Panc1 (cell line): ENCODE measurements at places on chromosomes 16 and 17. TPM values are rescaled to one million over a fixed set of nuclear protein-coding genes. Genes with fewer than 3 reads are reported as not detected.

GRCh38 chr17:80859002-80859941 is 132.4 kb upstream of the CHMP6 start:
- no peak for DNase-seq

DNA sequence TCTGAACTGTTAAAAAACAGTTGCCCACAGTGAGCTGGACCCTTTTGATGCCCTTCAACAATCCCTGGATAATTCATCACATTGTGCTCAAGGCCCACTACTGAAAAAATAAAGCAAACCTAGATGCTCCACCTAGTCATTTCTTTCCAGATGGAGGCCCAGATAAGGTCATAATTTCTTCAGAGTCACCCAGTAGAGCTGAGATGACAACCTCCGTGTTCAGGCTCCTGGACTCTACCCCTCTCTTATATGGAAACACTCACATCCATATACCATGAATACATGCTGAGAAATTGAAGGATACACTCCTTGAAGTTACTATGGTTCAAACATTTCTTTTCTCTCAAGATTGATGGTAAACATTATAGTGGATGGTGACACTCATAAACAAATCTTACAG is 2.7 kb upstream of the ABCA3 start:
- DNase-seq: no peak

- no peak for DNase-seq
Measured at GRCh38 chr16:54116124-54116655, 170.4 kb downstream of the IRX3 start.

DNA sequence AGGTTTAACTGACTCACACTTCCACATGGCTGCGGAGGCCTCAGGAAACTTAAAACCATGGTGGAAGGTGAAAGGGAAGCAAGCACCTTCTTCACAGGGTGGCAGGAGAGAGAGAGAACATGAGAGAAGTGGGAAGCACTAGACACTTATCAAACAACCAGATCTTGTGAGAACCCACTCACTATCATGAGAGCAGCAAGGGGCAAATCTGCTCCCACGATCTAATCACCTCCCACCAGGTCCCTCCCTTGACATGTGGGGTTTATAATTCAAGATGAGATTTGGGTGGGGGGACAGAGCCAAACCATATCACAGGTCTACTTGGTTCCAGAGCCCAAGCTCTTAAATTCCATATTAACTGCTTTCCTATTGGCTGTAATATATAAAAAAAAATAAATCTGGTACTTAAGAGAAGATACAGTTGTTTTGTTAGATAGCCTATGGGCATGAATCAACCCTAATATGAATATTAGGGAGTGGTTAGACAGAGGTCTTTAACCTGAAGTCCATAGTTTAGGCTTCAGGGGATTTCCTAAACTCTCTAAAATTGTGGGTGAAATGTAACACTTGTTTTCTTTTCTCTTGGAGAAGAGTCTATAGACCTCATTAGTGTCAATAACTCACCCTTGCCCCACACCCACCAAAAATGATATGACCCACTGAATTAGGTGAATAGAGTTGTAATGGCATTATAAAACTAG is 56.7 kb downstream of the SKAP1 start:
- DNase-seq: no peak

DNA sequence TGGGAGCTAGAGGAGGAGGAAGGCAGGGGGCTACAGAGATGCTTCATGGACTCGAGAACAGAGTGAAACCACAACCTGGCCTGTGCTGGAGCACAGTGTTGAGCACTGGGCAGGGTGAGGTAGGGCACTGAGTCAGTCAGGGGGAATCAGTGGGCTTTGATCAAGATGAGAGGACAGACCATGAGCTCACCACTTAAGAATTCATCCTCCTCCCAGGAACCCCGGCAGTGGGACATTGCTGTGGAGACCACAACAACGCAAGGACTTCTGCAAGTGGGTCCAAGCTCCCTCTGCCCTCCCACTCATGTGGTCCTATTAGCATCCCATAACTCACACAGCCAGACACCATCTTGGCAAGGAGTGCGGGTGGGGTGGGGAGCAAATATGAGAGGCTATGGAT is 1.7 kb upstream of the CES5A start:
- DNase-seq: no peak

- no peak for DNase-seq
Measured at GRCh38 chr17:46160169-46160568, 33.1 kb downstream of the KANSL1 start.

- no peak for DNase-seq
Measured at GRCh38 chr16:75222271-75222783, 3.5 kb downstream of the CTRB1 start.

DNA sequence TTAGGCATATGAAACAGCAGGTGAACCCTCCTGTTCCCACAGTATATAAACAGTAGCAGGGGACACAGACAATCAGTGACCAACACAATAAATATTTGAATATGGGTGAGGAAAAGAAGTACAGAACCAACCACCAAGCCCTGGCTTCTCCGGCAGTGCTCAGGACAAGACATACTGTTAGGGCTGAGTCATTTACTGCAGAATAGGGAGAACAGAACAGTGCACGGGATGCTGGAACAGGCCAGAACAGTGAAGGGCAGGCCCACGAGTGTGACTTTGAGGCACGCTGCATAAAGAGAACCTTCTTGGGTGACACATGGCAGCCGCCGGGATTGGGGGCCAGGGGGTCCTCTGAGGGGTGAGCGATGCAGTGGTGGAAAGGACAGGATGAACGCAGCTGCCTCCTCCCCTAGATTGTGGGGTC is 160.4 kb downstream of the CMIP start:
- no peak for DNase-seq

DNA sequence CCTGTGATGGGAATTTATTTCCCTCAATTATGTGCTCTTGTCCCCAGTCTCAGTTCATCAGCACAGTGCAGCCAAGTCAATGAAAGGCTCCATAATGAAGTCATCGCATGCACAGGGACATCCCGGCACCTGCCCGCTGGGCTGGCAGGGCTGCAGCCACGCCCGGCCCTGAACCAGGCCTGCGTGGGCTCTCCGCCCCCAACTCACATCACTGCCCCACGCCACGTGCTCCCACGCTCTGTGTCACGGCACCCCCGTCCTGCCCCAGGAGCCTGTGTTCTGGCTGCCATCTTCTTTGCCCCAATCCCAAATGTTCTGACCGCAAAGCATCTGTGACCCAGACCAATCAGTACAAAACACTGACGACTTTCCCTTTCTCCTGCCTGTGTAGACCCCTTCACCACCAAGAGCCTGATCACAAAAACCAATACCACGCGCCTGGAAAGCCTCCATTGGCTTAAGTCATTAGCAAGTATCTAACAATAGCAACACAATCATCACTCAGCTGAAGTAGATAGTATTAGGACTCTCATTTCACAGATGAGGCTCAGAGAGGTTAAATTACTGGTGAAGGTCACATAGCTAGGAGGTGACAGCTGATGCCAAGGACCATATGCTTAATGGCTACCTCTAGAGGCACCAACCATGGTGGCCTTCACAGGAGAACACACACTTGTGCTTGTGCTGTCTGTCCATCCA is 202.5 kb downstream of the ZFHX3 start:
- no peak for DNase-seq

GRCh38 chr17:30396129-30396528 is 17.4 kb downstream of the CPD start:
- DNase-seq: no peak

DNA sequence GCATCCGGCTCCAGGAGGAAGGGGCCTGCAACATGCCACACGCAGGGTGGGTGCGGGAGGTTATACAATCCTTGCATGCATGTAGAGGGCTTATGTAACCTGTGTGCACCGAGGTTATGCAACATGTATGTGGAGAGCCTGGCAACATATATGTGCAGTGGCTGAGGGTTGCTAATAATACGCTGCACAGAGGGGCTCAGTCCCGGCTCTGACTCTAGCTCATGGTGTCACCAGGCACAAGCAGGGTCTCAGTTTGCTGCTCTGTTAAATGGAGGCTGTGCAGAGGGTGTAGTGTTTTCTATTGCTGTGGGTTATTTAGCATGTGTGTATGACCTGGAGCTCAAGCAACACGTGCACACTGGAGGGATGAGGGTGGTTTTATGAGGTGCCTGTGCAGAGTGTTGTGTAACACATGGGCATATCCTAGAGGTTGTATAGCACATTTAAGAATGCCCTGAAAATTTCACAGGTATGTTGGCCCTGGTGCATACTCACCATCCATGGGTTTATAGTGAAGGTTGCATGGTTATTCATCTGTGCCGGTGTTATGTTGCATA is 13.3 kb downstream of the THRA start:
- DNase-seq: no peak

DNA sequence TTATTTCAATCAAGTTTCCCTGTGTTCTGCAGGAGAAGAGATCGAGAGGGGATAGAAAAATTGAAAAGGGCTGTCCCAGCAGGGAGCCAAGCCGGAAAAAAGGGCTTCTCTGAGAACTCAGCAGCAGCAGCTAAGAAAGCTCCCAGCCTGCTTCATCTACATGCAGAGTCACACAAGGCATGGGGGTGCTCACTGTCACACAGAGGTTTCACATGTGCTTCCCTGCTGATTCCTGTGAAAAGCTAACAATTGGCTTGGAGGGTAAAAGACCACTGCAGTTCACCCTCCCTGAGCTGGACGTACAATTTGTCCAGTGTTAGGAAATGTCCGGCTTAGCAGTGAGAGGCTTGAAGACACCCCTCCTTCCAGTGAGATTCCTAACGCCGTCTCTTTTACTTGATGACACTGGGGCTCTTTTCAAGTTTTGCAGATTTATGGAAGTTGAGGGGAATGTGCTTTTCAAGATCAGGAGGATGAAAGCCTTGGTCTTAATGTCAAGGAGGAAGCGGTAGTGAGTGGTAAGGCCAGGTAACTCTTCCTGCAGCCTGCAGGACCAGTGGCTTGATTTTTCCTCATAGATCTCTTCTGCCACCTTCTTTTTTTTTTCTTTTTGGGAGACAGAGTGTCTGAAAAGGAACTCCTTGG is 85.6 kb downstream of the WNT3 start:
- DNase-seq: no peak

DNA sequence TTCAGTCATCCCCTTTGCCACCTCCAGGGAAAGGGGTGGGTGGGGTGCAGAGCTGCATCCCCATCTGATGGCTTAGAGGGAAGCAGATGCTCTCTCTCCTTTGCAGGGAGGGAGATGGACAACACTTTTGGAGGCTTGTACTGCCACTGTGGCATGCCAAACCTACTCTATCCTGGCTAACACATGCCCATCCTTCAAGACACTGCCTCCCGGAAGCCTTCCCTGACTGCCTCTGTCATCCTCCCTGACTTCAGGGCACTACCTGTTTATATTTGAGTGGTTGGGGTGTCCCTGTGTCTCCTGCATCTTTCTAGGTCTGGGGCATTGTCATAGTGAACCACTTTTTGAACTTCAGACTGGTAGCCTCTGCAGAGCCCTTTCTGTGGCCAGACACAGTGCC is 202.3 kb downstream of the ZNF423 start:
- no peak for DNase-seq

DNA sequence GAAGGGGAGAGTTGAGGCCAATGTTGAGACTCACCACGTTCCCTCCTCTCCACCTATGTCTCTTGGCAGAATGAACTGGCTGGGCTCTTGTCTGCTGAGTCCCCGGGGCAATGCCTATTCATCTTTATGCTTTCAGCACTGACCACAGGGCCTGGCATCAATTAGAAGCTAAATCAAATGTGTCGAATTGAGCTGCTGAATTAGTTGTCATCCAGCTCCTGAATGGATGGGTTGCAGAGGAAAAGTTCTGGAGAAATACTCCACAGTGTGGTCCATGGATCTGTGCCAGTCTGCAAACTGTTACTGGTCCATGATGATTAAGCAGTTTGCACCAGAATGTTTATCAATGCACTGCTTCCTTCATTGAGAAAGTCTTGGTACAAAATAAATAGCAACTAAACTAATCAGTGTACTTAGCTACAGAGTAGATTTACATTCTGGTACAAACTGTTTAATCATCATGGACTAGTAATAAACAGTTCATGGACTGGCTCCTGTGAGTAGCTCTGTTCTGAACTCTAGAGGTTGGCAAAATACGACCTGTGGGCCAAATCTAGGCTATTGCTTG is 4.6 kb downstream of the CNGB1 start:
- DNase-seq: no peak

DNA sequence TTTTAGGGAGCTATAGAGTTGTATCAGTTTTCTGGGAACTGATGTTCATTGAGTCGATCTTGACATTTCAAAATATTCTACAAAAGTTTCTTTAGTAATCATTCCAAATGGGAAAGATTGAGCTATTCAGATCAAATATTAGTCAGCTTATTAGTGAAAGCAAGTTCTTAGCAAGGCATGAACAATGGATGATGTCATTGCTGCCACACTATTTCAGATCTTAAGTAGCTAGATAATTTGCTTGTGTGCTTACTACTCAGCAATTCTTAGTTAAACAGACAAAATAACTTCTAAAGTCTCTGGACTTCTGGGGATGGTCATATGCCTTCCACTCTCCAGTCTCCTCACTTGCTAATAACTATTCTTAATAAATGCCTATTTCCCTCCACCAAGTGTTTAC is 69.0 kb upstream of the CDH8 start:
- no peak for DNase-seq

DNA sequence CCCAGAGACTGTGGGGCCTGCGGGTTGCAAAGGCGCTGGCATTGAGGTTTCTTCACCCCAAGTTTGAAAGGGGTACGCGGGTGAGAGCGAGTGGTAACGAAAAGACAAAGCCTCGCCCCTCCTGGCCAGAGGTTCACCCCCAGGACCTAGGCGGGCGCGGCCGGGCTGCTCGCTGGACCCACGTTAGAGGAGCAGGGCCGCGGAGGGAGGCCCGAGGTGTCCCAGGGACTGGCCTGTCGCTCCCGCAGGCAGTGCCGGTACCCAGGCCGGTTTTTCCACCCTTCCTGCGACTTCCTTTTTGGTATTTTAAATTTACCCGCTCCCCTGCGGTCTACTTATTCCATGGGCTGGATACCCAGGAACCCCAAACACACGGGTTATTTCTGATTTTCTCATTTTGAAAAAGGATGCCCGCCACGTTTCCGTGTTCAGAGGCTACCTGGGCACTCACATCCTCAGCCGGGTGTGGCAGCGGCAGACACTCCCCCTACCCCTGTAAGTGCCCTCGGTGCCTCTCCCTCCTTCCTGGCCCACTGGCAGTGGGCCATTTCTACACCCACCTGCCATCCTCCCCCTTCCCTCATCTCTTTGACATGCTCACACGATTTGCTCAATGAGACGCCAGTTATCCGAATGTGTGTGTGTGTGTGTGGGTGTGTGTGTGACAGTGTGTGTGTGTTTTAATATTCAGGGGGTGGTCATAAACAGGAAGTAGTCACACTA is 1.6 kb upstream of the FOXL1 start:
- DNase-seq: no peak

GRCh38 chr17:28470266-28470913 is 3.1 kb upstream of the SLC13A2 start:
- DNase-seq: no peak

The TPSB2 gene
- total RNA-seq: 0.57 TPM

The SYNGR3 gene
- total RNA-seq: 15.2 TPM

The TUBG2 gene
- total RNA-seq: 25.5 TPM

The KPNB1 gene
- 666 TPM for total RNA-seq

The KRT15 gene
- 70.4 TPM for total RNA-seq

The LHX1 gene
- total RNA-seq: 8.6 TPM
